ENCODE measurements at places on chromosomes 12 and 14.

- no peak for DNase-seq
Measured at GRCh38 chr12:123115409-123116121, 35.3 kb downstream of the PITPNM2 start.

DNA sequence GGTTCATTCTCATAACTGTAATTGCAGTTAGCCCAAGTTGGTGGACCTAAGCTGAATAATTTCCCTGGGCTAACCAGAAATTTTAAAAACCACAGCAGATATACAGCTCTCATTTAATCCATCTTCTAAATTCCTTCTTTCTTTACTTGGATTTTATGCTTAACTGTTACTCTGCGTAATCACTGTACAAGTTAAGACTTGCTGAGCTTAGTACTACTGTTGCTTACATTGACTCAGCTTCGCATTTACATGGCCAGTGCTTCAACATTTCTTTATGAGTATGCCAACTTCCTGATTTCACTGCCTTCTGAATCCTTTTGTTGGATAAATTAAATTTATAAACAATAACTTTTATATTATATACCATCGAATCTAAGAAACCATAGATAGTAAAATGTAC, 147.4 kb downstream of the SLC38A4 start:
- no peak for DNase-seq

DNA sequence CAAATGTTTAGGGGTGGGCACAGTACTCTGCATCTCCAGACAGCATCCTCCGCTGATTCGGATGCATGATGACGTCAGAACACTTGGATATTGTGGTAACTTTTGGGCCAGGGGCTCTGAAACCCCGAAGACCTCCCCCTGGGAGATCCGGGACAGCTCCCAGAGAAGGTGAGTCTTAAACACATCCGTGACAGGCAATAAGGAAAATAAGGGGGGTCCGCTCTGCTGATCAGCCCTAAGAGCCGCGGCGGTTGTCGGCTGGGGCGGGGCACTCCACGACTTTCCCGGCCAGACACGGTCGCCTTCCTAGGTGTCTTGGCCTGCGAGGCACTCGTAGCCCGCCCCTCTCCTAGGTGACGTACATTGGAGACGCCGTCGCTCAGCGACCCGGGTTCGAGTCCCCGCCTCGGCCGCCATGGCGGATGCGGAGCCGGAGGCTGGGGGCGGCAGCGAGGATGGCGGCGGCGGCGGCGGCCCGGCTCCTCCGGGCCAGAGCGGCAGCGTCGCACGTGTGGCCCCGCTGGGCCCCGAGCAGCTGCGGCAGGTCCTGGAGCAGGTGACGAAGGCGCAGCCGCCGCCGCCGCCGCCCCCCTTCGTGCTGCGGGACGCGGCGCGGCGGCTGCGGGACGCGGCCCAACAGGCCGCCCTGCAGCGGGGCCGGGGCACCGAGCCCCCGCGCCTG, at the start of gene ZNF839:
Gene ZNF839, plus strand, starts transcription at position 396 of the 682 bp plus-strand sequence. Its CDS starts 20 bp downstream, at position 416.
- DNase-seq, result no peak

DNA sequence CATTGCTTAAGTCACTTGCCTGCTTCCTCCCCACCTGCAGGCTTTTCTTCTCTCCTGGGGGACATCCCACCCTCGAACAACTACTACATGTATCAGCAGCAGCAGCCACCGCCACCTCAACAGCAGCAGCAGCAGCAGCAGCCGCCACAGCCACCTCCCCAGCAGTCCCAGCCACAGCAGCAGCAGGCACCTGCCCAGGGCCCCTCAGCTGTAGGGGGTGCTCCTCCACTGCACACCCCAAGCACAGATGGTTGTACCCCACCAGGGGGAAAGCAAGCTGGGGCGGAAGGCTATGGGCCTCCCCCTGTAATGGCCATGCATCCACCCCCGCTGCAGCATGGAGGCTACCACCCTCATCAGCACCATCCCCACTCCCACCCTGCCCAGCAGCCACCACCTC, 15.3 kb downstream of the FOXJ2 start:
- no peak for DNase-seq

GRCh38 chr14:35355981-35356841, 48.3 kb downstream of the NFKBIA start:
- no peak for DNase-seq

- no peak for DNase-seq
Measured at GRCh38 chr12:5499566-5500330, 67.8 kb downstream of the NTF3 start.

DNA sequence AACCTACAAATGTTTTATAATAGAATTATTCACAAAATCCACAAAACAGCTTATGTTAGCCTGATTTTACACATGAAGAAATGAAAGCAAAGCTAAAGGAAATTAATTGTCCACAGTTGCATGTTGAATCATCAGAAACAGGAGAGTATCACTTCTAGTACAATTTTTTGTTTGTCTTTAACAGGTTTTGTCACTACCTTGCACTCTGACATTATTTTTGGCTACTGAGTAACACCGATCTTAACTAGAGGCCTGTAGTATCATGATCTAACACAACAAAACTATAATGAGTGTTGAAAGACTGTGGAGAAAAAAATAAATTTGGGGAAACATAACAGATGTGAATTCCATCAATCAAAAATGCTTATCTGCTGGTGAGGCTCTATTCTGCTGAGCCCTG, 60.1 kb downstream of the TAOK3 start:
- no peak for DNase-seq

DNA sequence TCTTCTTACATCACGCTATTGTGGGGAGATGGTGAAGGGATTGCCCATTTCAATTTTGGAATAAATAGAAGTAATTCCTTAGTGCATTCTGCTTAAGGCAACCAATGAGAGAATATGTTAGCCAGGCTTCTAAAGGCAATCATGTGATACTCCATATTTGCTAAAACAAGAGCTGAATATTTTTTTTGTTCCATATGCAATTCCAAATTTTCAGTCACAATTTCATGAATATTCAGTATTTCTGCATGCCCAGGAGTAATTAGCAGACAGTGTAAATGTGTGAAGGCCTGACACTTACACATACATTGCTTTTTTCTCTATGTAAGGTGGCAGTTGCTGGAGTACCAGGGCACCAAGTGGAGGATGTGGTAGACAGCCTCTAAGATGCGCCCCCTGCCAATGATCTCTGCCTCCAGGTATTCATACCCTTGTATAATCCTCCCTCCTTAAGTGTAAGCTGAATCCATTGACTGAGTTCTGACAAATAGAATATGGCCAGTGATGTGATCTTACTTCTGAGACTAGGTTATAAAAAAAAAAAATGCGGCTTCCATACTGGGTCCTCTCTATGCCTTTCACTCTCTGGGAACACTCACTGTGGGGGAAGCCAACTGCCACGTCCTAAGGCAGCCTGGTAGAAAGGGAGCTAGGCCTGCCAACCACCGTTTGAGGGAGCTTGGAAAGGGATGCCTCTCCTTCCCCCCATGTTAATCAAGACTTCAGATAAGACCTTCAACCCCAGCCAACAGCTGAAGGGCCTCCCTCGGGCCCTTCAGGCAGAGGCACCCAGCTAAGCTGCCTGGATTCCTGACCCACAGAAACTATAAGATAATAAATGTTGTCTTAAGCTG, 62.7 kb upstream of the PTGR2 start:
- no peak for DNase-seq

GRCh38 chr12:94768398-94769046, 118.2 kb upstream of the TMCC3 start:
- DNase-seq, result no peak

- no peak for DNase-seq
Measured at GRCh38 chr12:72578327-72578726, 306.2 kb downstream of the TRHDE start.

- DNase-seq, result no peak
Measured at GRCh38 chr14:38835874-38836273, 267.2 kb downstream of the SEC23A start.

- no peak for DNase-seq
Measured at GRCh38 chr14:38205949-38206665, 1.6 kb upstream of the SSTR1 start.

DNA sequence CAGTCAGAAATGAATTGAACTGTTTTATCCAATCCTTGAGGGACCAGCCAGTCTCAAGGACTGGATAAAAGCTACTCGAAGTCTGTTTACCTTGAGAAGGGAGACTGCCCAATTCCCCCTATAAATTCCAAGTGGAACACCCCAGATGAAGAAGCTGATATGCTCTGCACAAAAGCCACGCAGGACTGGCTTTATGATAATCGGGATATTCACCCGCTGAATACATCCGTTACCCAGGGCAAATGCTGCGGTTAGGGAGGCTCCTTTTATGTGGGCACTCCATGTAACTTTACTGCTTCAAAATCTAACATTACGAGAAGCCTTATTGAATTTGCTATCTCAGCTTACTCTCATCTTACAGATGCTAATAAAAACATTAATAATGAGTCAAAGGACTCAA, 119.1 kb downstream of the DENND5B start:
- peak; percentile 83 for DNase-seq

GRCh38 chr14:74945261-74945851, 10.0 kb downstream of the PGF start:
- DNase-seq, result no peak

DNA sequence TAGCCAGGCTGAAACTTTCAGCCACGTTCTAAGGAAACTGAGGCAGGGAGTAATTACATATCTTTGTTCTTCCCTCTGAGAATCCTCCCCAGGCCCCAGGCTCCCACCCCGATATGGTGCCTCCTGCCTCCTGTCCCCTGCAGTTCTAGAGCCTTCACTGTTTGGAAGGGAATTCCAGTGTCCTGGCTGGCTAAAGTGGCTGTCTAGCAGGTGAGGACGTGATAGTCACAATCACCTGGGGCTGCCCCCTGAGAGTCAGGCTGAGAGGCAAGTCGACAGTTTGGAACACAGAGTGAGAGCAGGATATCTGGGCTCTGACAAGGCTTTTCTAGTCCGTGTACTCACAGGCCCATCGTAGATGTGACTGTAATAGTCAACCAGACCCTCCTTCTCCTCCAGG, 6.3 kb upstream of the RPAP3 start:
- DNase-seq, result no peak

- no peak for DNase-seq
Measured at GRCh38 chr14:102011631-102012030, 47.3 kb downstream of the DYNC1H1 start.

DNA sequence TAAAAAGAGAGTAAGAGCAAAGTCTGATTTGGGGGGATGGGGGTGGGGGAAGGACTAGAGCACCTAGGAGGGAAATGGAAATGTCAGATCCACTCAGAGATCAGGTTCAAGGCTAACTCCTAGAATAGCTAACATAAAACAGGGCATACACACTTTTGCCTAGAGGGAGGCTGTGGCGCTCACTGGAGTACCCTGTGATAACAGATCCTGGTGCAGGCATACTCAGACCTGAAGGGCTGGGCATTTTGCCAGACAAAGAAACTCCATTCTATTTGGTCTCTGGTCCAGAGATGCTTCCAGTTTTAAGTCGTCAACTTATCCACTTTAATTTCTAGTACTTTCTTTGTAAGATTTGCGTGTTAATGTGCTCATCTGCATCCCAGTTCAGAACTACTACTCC, 5.8 kb downstream of the CTDSP2 start:
- no peak for DNase-seq

DNA sequence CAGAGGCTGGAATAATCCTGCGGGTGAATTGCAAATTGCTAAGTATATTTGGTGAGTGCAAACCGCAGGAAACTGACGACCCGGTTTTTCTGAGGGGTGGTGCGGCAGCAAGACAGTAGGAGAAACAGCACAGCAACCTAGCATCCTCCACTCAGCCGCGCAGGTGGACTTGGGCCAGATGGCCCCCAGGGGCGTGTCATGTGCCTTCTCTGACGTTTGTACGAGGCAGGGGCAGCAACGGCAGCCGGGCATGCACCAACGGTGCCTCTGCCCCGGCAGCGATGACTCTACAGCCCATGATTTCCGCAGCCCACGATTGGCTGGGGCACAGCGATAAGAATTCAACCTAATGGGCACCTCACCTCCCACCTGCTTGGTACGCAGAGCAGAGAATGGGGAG, 11.1 kb upstream of the CLEC2A start:
- DNase-seq, result no peak

DNA sequence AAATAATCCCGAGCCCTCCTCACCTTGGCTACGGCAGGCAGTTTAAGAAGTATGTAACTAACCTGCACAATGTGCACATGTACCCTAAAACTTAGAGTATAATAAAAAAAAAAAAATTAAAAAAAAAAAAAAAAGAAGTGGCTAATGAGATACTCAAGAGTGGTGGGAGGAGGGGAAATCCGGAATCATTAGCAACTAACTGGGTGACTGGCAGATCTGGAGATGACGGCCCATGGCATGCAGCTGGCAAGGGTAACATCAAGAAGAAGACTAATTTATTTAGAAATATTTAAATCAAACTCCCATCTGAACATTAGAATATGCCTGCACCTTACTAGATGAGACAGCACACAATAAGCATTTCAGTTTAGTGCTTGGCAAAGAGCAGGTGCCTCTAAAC, 52.3 kb upstream of the TMCC3 start:
- no peak for DNase-seq

- DNase-seq, result no peak
Measured at GRCh38 chr14:100075681-100076080, 10.5 kb downstream of the EVL start.

DNA sequence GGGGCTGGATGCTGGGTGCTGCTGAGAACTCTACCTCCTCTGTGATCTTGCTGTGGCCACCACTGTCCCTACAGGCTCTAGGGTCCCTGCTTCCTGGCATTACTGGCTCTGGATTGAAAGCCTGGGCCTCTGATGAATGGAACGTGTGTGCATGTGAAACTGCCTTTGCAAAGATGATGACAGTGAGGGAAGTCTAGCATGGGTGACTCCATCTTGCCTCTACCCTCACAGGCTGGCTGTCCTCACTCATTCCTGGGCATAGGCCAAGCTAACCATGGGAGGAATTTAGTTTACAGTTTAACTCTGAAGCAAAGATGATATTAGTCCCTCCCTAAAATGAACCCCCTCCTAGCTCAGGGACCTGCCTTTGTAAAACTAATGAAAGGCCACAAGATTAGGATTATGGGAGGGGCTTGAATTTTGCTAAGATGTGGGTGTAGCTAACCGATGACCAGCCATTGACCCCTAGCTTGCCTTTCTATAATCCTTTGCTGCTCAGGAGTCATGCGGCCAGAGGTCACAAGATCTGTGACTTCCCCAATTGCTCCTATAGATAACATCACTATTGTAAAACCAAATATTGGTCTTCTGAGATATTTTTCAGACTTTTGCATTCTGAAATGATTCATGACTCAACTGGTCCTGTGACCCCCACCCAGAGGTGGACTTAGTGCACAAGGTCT, 2.2 kb upstream of the C1S start:
- DNase-seq, result no peak

GRCh38 chr12:113134071-113134470, 1.5 kb downstream of the RASAL1 start:
- DNase-seq, result no peak

All from SK-N-MC (cell line).